Anterior cingulate cortex (tissue), 58 donors: ENCODE measurements at places on chromosomes 12 and 14.

- DNase-seq = no peak
These were observed 200.6 kb upstream of the NOS1 start for GRCh38 chr12:117561990-117562389.

- DNase-seq = no peak
These were observed 49.1 kb upstream of the GPHB5 start for GRCh38 chr14:63367742-63368364.

GRCh38 chr14:68753690-68754089, 39.2 kb downstream of the ZFP36L1 start:
- no peak for DNase-seq

DNA sequence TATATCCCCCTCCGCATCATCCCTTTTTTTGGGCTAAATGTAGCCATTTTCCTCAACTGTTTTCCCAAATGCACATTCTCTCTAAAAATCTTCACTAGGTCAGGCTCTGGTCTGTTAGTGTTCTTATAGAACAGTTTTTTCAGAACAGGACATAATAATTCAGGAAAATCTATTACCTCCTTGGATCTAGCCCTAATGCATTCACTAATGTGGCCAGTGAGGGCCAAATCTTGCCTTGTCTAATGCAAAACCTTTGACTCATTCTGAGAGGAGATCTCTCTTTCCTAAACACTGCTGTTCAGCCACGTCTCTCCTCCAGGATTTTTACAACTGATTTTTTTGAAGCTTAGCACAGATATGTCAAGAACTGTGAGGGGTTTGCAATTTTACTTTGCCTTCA, 15.5 kb downstream of the C14orf132 start:
- no peak for DNase-seq

DNA sequence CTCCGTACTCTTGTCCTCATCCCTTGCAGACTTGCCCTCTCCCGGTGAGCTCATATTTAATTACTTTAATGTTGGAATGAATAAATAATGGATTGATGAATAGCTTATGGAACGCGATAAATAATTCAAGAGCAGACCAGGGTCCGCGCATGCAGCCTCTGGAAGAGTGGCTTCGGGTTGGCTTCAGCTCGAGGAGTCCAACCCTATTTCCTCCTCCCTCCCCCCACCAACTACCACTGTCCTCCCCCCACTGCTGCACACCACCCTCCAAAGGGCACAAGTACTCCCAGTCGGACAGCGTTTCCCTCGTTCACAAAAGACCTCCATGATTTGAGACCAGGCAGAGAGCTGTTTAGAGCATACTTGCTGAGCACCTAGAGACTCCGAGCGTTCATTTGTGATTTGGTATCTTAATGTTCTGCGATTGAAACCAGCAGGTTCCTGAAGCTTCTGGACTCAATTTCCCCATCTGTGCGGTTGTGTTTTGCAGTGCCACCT, 647 bp upstream of the SIX1 start:
- DNase-seq = no peak

DNA sequence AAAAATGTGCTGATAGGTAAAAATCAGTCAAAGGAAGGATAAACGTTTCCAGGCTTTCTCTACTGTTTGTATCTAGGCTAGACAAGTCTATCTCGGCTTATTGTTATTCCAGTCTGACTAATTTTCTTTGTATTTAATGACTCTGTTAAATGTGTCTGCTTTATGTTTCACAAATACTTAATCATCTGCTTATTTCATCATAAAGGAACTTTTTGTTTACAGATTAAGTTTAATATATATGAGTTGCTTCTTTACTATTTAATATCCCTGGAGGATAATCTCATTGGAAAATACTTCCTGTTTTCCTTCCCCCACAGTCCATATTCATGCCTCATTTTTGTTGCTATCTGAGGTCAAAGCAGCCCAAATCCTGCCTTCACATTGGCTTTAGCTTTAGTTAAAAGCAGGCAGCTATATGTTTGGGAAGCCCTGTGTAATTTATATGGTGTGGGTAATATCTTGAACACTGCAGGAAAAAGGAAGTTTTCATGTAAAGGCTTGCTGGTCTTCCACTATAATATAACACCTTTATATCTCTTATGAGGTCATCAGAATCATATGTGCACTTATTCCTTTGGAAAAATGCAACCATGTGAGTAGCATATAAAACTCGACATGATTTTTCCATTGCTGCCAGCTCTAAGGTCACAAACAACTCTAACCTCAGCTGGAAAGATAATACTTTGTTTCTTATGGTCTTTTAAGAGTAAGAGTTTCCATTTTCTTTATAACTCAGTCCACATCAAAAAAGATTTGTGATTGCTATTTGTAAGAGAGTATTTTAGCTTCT, 76.8 kb downstream of the ALX1 start:
- DNase-seq = no peak

DNA sequence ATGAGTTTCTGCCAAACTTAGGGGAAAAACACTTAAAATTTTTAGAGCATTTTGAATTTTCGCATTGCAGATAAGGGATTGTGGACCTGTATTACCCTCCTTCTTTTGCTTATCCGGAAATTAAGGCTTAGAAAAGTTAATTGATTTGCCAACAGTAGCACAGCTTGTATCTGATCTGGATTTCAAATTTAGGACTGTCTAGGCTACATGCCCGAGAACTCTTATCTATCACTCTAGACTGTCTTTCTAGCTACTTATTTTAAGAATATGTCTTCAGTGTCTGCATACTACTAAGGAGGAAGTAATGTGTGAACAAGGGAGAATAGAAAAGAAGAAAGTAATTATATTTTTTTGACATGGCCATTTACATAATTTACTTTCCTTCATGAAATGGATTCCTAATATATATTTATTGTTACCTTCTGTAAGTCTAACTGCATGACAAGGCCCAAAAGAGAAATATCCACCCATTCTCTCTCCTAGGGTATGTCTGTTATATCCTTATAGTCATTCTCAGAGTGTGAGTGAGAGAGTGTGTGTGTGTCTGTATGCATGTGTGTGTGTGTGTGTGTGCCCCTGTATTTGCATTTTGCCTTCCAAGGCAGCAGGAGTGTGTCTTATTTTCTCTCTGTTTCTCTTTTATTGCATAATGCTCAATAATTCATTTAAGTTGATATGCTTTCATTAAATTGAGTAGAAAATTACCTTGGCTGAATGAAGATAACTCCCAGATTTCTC, 132.1 kb downstream of the SLC5A8 start:
- no peak for DNase-seq

DNA sequence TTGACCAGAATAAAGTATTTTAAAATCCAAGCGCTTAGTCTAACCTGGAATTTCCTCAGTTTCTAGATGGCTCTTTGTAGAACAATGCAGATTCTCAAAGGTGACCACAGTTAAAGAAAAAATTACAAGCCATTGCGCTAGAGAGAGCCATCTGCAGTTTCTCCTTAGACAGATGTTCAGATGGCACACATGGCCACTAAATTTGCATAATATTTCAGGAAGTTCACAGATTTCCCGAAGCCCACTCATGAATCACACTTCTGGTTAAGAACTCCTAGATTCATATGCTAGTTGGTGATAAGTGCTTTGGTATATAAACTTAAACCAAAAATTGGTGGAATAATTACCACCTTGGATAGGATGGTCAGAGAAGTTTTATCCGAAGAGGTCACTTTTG, 749 bp downstream of the AKAP3 start:
- no peak for DNase-seq

- DNase-seq = no peak
These were observed 271.6 kb upstream of the PLEKHG7 start for GRCh38 chr12:92431146-92431545.

GRCh38 chr12:53496752-53497032, 2.6 kb downstream of the MAP3K12 start:
- no peak for DNase-seq

- no peak for DNase-seq
These were observed 65.6 kb downstream of the FBXL14 start for GRCh38 chr12:1528791-1529190.

DNA sequence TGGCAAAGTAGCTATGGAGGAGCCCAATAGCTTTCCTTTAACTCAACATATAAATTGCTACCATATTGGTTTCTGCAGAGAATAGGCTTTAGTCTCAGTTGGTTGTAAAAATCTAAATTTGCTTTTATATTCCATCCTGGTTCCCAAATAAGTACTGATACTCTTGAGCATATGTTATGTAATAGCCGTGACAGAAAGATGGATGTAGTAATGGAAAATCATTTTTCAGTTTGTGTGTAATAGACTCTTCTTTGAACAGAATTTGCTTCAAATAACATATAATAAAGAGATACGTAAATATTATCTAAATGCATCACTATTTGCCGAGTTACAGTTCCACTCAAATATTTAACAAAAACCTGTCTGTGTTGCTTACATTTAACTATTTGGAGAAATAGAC, 271.6 kb downstream of the LRFN5 start:
- no peak for DNase-seq

- DNase-seq = no peak
These were observed 98.7 kb downstream of the INSM2 start for GRCh38 chr14:35632676-35633075.

- DNase-seq = no peak
These were observed 187.1 kb downstream of the TSPAN9 start for GRCh38 chr12:3263939-3264922.

DNA sequence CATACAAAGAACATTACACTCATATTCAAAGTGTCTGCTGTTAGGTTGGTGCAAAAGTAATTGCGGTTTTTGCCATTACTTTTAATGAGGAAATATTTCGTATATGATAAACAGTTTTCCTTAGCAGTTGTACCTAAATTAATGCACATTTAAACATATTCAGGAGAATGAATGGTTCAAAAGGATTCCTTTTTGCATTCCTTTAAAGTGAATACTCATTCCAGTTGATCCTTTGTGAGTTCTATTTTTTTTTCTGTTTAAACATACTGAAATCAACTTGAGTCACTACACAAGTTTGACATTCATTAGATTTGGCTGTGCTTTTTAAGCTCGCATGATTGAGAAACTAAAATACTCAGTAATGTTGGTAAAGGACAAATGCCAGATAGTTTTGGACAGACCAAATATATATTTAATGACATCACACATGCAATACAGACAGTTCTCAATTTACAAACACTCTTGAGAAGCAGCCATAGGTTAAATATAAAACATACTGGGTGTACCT, 13.8 kb upstream of the SLC38A2 start:
- DNase-seq = no peak

GRCh38 chr12:106791531-106791930, 17.0 kb downstream of the RIC8B start:
- DNase-seq = no peak

GRCh38 chr14:22432348-22432976, 156.6 kb downstream of the DAD1 start:
- peak; percentile 68 for DNase-seq

GRCh38 chr12:8461426-8461825, 5.7 kb downstream of the CLEC6A start:
- no peak for DNase-seq

- DNase-seq = no peak
These were observed 670.6 kb downstream of the SLC16A7 start for GRCh38 chr12:60266381-60266852.

DNA sequence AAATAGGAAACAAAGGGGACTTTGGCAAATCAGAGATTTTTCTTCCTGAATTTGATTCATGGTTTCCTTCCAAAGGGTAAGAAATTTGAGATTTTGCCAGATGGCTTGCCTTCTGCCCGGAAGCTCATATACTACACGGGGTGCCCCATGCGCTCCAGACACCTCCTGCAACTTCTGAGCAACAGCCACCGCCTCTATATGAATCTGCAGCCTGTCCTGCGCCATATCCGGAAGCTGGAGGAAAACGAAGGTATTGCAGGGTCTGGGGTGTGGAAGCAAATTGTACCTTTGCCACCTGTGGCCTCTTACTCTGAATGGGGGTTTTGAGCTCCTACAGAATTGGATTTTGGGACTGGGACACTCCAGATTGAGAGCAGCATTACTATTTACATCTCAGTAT, 63.5 kb downstream of the FRMD6 start:
- no peak for DNase-seq

- DNase-seq = no peak
These were observed 27.3 kb upstream of the ZFP36L1 start for GRCh38 chr14:68820119-68820518.

- no peak for DNase-seq
These were observed 57.0 kb downstream of the SMUG1 start for GRCh38 chr12:54131641-54132280.

DNA sequence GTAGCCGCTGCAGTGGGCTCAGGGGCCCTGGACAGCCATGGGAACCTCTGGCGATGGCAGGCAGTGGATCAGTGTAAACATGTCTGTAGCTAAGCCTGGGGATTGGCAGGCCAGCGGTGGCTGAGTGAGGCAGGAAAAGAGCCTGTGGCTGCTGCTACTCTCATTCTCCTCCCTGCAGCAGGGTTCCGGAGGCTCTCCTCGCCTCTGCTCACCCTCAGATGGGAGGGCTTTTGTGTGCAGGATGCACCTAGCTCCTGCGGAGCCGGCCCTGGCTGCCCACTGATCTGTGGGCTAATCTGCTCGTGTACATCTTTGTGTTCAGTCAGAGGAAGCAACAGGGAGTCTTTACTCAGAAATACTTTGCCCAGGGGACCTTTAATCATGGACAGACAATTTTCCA, 59.5 kb downstream of the GALNT8 start:
- no peak for DNase-seq

DNA sequence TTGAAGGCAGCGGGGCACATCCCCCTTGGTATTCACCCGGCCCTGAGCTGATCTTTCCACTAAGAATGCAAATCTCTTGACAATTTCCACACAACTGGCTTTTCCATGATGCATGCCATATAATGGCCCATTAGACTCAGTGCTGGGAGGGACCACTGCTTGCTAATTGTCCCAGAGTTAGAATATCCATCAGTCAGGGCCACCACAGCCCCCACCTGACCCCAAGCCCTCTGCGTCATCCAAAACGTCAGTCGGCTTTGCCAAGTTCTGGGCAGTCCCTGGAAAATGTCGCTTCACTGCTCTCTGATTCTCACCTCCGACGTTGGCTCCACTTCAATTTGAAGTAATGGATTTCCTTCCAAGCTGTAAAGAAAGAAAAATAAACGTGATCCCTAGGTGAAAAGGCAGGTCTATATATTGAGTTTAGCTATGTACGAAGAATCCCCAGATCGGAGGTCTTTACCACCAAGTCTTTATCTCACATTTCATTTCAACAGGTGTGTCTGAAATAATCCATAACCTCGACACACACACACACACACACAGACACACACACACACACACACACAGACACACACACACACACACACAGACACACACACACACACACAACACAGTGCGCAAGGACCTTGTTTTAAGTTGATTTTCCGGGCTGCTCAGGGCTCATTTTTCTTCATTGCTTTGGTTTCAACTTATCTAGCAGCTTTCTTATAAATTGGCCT, 165.5 kb upstream of the NOS1 start:
- DNase-seq = no peak

- no peak for DNase-seq
These were observed 2.0 kb downstream of the KICS2 start for GRCh38 chr12:64220046-64220445.

- DNase-seq = no peak
These were observed 59.0 kb downstream of the GAS2L3 start for GRCh38 chr12:100632445-100632892.

- DNase-seq = no peak
These were observed 282.9 kb downstream of the DUSP6 start for GRCh38 chr12:89069431-89069830.
